ENCODE measurements at places on chromosomes 5 and 9.

DNA sequence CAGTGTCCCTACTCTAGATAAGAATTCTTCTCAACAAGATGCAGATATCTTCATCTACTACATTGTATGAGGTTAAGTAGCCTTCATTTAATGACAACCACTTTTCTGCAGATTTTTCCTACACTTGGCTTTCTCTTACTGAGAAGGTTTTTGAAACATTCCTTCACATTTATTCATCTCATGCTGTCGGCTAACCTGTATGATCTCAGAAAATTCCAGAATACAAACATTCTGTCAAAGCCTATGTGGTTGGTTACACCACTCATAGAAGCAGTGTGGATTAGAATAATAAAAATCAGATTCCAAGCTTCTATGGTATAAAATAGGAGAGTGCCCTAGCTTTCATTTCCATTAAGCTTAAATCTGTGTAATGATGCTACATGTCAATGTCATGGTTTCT is 39.4 kb upstream of the ERCC6L2 start:
- no peak for DNase-seq

GRCh38 chr5:50798002-50798401 is 131.6 kb downstream of the PARP8 start:
- no peak for DNase-seq

DNA sequence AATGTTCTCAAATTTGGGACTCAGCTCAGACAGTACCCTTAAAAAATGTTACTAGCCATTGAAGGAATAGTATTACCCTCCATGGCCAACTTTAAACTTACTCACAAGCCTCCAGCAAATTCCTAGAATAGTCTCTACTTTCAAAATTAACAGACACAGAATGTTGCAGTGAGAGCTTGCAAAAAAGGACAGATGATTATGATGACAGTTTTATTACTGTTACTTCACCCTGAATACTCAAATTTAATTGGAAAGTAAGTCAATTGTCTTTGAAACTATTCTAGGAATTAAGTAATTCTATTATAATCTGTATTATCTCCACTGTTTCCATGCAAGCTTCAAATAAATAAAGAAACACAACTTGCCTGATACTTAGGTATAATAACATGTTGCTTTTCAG is 288.3 kb downstream of the SLF1 start:
- no peak for DNase-seq

DNA sequence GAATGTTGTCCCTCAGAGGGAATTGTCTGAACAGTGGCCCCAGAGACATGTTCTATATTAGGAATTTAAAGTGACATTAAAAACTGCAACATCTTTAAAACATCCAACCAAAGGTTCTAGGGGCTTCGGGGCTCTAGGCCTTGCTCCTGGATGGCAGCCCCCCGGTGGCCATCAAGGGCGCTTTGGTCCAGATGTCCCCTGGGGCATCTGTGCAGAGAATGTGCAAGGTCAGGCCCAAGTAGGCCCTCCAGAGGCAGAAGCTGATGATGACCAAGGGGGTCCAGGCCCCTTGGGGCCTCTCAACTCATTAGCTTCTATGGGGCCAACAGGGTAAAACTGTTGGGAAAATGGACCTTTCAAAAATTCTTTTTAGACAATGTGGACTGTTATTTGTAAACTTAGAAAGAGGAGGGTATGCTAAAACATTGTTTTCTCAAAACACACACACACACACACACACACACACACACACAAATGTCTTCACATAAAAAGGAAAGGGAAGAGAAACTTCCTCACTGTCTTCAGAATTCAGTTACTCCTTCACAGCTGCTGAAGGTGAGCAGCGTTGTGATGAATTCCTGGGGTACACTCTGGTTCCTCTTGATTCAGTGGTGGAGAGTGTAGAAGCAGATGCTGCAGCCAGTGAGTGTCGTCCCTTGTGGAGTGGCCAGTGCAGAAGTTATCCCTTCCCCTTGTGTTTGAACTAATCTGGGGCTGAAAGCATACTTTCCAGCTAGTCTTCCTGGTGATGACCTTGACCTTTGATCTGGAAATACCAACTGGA is 125.2 kb downstream of the WDR41 start:
- DNase-seq: no peak

DNA sequence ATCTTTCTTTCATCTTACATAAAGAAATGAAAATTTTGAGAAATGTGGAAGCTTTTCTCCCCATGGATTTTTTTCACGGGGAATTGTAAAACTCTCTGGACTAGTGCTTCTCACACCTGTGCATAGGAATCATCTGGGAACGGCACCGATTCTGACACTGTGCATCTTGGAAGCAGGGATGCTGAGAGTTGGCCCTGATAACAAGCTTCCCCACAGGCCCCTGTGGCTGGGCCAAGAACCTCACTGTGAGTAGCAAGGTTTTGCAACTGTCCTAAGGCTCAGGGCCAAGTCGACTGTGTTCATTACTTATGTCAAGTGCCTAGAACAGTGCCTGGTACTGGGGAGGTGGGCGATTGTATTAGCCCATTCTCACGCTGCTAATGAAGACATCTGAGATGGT is 107.9 kb upstream of the ICE1 start:
- no peak for DNase-seq

- DNase-seq: no peak
These were observed 31.6 kb downstream of the LRRTM2 start for GRCh38 chr5:138843316-138844124.

- no peak for DNase-seq
These were observed 152.9 kb upstream of the GNA14 start for GRCh38 chr9:77800924-77801551.

GRCh38 chr5:154487541-154487940 is 9.5 kb upstream of the HAND1 start:
- no peak for DNase-seq

- DNase-seq: no peak
These were observed 148.9 kb downstream of the FGF18 start for GRCh38 chr5:171568389-171568788.

GRCh38 chr9:132509928-132510874 is 72.2 kb upstream of the BARHL1 start:
- DNase-seq: no peak

DNA sequence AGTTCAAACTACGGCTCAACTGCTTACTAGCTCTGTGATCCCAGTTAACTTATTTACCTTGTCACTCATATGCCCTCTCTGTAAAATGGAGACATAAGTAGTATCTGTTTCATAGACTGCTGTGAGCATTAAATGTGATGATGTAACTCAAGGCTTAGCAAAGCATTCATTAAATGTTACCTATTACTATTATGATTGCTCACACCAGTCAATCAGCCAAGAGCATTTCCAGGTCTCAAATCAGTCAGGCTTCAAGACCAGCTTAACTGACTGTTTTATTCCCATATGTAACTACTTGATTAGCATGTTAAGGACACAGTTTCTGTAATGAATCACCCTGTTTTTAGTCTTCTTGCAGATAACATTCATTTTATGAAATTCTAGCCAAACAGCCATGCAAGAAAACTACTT is 413.3 kb downstream of the MLLT3 start:
- no peak for DNase-seq

- DNase-seq: peak; percentile 59
These were observed 70.7 kb upstream of the RAPGEF1 start for GRCh38 chr9:131810351-131811170.

DNA sequence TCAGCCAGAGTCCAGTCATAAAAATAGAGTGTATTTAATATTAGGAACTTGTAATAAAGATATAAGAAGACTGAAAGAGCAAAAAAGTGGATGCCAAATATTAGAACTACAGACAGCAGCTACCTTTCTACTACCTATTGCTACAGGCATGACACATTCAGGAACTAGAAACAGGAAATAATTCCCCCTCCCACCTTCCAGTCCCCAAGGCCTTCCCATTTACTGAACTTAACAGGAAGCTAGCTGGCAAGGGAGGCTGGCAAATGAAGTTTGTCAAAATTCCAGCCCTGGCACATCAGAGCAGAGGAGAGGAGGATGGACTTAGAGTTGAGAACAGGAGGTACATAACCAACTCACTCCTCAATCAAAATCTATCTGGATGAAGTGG is 50.2 kb upstream of the RIC1 start:
- DNase-seq: no peak

- no peak for DNase-seq
These were observed 241.0 kb upstream of the IRX1 start for GRCh38 chr5:3354606-3355005.

GRCh38 chr5:95090774-95091173 is 194.1 kb downstream of the MCTP1 start:
- no peak for DNase-seq

All from NCI-H1105 treated with DMSO at 0.1 percent for 48 hours (cell line).